ENCODE measurements at places on chromosomes 12 and 14.
A peak's percentile ranks its signal among the peaks of the same experiment; 100 is the strongest.

DNA sequence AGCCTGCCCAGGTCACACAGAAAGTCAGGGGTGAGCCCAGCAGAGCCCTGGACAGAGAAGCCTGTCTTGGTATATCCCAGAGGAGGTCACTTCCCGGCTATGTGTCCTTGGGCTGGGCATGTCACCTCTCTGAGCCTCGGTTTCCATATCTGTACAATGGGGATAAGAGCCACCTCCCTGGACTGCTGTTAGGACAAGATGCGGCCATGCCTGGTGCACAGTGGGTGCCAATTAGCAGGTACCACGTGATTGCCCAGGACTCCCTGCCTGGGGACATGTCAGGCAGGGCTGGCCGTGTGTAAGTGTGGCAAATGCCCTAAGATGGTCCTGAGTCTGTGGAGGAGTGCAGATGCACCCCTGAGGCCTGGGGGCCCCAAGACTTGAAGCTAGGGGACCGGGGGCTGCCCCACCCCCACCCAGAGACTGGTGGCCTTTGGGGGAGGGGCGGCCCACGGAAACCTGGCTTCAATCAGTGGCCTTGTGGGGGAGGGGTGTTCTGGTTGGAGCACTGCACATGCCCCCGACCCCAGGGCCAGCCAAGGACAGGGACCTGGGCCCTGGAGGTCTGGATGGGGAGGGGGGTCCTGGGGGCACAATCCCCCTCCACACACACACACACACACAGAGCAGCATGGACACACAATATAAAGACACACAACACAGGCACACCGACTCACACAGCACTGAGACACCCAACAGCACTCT lies 878 bp downstream of the TMEM119 start:
- DNase-seq, result peak; percentile 44

GRCh38 chr12:79016181-79016580 lies 151.6 kb downstream of the SYT1 start:
- DNase-seq, result peak; percentile 66

GRCh38 chr12:3453206-3453989 lies 37.6 kb upstream of the PRMT8 start:
- no peak for DNase-seq

DNA sequence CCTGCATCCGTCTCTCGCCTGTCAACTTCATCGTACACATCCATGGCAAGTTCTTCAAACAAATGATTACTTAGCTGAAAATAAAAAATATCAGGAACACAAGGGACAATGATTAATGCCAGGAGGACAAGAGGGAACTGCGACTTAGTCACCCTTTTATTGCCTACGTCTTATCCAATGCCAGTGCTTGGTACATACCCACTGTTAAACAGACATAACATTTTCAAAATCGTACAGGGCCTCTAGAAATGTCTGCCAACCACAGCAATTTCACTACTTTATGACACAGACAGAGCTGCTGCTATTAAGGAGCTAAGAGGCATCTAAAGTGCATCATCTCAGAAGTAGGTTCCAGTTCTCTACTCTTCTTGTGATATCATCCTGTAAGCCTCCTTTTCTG lies 34.6 kb downstream of the GIT2 start:
- DNase-seq, result no peak

GRCh38 chr14:99688210-99688581 lies 4.1 kb downstream of the CYP46A1 start:
- DNase-seq, result no peak

DNA sequence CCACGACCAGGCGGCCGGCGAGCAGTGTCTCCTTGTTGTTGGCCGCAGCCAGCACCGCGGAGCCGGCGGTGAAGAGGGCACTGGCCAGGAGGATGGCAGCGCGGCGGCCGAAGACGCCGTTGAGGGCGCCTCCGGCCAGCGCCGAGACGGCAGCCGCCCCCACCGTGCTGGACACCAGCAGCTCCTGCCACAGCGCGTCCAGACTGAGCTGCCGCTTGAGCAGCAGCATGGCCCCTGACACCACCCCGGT lies 691 bp downstream of the SLC2A13 start:
- DNase-seq, result no peak

- DNase-seq, result no peak
Observed at GRCh38 chr14:92103363-92103989, 2.9 kb downstream of the ATXN3 start.

GRCh38 chr12:56684745-56685359 lies 3.2 kb downstream of the PTGES3 start:
- DNase-seq, result no peak

GRCh38 chr12:69173368-69173767 lies 66.0 kb upstream of the CPSF6 start:
- DNase-seq, result no peak

Data from NCI-H1417 (cell line).